GM18507 (cell line): ENCODE measurements at places on chromosomes 3 and 15.
A peak's percentile ranks its signal among the peaks of the same experiment; 100 is the strongest.

DNA sequence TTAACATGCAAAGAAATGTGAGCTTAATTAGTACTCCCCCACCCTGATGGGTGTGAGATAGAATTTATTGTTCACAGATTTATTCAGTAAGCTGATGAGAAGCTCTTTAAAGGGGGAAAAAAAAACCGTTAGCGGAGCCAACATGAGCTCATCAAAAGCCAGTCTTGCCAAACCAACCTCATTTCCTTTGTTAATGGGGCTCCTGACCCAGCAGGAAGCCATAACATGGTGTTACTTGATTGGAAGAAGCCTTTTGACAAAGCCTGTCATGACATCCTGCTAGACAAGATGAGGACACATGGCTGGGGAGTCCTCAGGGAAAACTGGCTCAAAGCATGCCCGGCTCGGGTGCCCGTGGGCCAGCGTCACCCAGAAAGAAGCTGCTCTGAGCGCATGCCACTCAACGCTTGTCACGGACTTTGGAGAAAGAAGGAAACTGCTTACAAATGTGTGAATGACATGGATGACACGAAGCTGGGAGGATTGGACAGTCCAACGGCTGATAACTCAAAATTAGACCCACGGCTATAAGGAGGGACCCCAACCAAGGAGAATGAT is 64.6 kb downstream of the SLCO2A1 start:
- no peak for DNase-seq

GRCh38 chr3:69094467-69095205 is 9.9 kb downstream of the ARL6IP5 start:
- DNase-seq = no peak

DNA sequence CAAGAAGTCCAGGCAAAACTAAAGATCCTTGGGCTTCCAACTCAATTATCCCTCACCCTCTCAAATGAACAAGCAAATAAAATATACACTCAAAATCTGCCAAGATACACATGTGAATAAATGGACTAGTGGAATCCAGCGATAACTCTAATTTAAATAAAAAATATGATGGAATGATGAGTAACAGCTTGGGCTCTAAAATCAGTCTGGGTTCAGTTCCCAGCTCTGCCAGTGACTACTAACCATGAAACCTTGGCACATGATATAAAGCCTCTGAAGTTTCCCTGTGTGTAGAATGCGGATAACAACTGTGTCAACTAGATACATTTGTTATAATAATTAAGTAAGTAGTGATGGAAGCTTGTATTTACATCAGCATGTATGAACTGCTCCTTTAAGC is 81.3 kb downstream of the CADPS start:
- no peak for DNase-seq

DNA sequence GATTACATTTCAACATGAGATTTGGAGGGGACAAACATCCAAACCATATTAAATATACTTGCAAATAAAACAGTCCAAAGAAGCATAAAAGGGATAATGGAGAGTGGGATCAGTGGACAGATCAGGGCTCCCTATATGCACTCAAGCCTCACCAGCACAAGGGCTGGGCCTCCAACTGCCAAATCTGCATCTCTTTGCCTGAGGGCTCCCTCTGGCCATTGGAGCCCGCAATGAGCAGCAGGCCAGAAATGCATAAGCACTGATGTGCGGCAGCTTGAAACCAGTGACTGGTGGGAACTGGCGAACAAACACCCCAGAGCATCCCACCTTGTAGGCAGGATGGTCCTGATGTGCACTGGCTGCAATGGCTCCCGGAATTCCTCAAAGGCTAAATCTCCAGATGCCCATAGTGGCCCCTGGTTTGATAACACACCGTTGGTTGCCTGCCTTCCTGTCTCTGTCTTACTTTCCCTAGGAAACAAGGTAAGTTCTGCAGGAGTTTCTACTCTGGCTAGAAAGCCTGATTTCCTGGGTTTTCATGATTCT is 55.9 kb upstream of the POMGNT2 start:
- DNase-seq = no peak

DNA sequence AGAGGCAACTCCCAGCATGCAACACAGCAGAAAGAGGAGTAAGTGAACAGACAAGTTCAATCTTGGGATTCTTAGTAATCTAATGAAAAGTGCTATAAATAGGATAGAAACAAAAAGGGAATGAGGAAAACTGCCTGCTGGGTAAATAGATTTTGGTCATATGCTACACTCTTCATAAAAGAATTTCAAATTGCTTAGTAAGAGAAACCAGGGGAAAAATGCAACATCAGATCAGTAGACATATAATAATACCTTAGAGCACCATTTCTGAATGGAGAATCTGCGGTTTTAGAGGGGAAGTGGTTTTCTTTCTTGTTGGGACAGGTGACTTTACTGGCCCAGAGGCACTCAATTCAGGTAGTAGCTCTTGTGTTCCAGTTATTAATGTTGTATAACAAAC is 13.4 kb upstream of the TBC1D5 start:
- DNase-seq = no peak

DNA sequence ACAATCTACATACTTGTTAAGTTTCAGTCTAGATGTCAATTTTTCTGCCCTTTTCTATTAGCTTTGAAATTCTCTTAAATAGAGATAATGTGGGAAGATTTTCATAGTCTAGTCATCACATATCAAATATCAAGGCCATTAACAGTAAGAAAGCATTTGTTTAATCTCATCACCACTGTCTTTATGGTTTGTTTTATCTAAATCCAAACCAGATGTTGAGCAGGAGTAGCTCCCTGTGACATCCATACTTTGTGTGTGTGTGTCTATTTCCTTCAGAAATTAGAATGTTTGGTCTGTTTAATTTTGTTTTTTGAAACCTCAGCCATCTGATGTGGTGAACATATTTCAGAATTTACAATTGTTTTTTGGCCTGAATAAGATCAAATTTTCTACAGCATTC is 23.1 kb upstream of the GOLGA8B start:
- no peak for DNase-seq

DNA sequence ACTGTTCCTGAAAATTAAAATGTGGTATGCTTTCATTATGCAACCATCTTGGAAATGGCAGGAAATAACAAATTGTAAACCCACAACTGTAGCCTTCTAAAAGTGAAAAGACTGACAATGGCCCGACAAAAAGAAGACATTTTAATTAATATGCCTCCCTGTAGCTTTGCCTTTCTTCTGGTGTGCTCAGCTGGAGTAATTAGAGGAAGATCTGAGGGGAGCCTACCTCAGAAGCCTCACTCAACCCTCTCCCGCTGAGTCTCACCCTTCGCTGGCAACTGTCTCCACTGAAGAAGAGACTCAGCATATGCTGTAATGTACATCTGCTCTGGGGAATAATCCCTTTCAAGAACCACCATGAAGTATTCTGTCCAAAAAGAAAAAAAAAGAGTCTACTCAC is 104.7 kb upstream of the SETMAR start:
- no peak for DNase-seq

GRCh38 chr15:25426896-25427610 is 11.8 kb downstream of the UBE3A start:
- no peak for DNase-seq

GRCh38 chr3:106255870-106256248 is 387.0 kb upstream of the CBLB start:
- peak; percentile 17 for DNase-seq

DNA sequence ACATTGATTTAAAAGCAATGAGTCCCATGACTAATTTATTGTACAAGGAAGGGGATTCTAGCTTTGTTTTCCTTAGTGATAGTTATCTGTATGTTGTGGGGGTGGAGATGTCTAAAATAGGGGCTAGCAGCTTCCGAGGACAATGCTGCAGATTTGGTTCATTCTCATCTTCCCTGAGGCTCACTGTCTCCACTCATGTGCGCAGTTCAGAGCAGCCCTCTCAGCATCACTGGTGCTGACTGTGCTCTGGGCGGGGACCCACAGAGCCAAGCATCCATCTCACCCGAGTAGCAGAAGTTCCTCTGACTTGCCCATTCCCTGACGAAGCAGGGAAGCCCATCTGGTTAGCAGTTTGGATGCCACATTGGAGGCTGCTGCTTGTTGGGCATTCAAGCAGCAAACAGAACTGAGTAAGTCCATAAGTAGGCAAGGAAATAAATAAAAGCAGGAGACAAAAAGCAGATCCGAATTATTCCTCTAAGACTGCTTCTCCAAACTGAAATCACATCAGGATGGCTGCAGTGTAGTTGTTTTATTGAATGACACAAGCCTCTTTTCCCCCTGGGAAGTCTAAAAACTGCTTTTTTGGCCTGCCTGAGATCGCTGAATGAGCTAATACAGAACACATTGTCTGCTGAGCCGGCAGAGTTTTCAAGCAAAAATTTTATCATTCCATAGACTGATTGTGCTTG is 27.5 kb downstream of the RARB start:
- DNase-seq = no peak

DNA sequence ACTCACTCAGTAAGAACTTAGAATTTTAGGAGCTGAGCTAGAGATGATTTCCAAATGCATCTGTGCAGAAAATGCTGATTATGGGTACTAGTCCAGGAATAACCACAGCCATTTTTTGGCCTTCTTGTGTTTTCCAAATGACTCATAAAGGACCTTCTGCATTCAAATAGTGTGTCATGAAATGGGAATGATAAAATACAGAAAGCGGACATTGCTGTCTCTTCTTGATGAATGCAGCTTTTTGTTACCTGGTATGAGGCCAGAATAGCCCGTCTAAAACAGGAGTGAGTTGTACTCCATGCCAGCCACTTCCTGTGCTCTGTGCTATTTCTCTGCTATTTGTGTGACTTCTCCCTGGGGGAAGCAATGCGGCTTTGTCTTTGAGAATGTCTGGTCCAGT is 20.5 kb upstream of the FRMD5 start:
- DNase-seq = no peak

- DNase-seq = no peak
These were observed 60.5 kb downstream of the XXYLT1 start for GRCh38 chr3:195210266-195210973.

DNA sequence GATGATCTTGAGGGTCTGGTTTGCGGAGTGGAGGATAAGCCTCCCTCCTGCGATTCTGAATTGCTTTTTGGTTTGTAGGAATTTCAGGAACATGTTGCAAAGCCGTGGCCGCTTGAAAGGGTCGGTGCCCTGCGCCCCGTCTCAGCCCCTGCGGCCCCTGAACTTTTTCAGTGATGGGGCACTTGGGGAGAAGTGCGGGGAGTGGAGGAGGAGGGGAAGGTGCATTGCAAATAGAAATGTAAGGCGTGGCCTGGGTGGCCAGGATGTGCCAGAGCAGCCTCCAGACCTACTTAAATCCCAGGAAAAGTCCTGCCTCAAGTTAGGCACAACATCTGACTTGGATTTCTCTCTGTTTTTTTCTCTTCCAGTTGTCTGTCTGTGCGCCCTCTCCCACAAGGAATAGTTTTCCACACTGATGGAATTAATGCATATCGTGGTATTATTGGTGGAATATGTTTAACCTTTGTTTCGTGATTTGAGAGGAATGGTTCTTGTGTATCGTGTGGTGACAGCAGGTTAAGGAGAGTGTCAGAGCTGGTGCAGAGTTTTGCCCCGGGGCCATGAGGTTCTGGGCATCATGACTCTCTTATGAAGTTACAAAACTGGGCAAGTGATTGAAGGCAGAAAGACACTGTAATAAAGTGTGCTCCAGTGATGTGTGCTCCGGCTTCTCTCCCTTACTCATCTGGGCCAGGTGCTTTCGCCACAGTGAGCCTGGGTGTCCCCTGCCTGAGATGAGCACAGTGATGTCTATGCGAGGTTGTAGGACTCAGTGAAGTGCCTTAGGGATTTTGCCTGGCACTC is 153.8 kb downstream of the PGPEP1L start:
- DNase-seq = no peak

- DNase-seq = no peak
These were observed 35.4 kb downstream of the MCTP2 start for GRCh38 chr15:94266789-94267188.

GRCh38 chr3:46566040-46566641 is at the start of gene LRRC2:
Gene LRRC2 (minus strand): TSS chr3:46566302. CDS start chr3:46551591, 14,711 bp downstream.
- no peak for DNase-seq

DNA sequence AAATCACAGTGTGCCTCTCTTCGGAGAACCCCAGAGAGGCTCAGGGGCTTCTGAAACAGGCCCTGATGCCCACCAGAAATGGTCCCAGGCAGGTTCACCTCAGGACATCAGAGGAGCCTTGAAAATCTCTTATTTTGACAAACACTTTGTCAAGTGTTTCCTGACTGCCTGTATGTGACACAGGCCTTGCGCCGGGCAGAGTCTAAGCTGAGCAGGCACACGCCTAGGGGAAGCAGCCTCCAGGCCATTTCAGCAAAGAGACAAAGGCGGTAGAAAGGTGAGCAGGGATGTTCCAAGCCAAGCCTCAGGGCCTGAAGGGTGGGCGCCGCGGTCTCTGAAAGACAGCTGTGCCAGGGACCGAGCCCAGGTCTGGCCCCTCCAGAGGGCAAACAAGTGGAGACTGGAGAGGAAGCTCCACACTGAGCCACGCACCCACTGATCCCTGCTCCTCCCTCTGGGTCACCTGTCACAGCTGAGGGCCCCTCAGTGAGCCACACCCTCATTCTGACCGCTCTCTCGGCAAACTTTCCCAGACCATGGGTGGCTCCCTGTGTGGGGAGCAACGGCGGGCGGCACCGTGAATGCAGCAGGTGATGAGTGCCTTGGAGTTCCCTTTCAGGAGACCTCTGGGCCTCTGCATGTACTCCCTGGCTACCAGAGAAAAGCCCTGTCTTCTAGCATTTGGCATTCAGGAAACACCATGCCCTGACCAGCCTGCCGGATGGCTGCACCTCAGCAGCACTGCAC is 136.1 kb downstream of the ADAMTS17 start:
- no peak for DNase-seq

GRCh38 chr15:51387699-51388041 is 46.2 kb downstream of the GLDN start:
- no peak for DNase-seq

DNA sequence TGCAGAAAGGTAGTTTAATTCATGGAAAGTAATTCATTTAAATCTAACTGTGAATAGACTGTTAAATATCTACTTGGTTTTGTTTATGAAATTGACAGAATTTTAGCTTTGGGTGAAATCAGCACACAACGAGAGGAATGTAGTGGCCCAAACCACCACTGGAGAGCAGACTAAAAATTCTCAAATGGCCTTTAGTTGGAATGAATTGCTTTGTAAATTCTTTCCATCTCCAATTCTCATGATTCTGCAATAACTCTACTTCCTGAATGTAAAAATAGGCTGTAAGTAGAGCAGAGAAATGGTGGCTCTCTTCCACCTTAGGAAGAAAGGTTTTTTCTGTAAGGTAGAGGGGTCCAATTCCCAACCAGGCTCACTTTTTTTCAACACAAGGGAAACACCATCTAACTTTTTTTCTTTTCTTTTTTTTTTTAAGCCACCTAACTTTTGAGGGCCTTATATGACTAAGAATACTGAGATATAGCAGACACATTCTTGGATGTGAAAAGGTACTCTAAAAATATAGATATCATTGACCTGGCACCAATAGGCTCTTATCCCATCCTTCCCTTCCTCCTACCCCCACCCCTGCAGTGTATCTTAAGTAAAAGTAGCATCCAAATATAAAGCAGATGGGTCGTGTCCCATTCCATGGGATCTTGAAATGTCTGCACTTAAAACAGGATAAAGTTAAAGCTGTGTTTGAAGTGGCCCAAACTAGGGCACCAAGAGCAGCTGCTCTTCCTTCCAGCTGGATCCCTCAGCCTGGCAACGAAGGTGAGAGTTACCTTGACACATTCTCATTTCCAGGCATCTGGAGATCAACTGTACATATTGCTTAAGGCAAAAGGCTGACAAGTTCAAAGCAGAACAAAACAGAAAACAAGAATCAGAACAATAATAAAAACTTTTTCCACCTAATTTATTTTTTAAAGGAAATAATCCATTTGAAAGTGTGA is 194.1 kb downstream of the TPRG1 start:
- DNase-seq = no peak
